ENCODE measurements at places on chromosomes 7 and 10.

- no peak for DNase-seq
Measured at GRCh38 chr7:120181499-120181898, 91.5 kb upstream of the KCND2 start.

DNA sequence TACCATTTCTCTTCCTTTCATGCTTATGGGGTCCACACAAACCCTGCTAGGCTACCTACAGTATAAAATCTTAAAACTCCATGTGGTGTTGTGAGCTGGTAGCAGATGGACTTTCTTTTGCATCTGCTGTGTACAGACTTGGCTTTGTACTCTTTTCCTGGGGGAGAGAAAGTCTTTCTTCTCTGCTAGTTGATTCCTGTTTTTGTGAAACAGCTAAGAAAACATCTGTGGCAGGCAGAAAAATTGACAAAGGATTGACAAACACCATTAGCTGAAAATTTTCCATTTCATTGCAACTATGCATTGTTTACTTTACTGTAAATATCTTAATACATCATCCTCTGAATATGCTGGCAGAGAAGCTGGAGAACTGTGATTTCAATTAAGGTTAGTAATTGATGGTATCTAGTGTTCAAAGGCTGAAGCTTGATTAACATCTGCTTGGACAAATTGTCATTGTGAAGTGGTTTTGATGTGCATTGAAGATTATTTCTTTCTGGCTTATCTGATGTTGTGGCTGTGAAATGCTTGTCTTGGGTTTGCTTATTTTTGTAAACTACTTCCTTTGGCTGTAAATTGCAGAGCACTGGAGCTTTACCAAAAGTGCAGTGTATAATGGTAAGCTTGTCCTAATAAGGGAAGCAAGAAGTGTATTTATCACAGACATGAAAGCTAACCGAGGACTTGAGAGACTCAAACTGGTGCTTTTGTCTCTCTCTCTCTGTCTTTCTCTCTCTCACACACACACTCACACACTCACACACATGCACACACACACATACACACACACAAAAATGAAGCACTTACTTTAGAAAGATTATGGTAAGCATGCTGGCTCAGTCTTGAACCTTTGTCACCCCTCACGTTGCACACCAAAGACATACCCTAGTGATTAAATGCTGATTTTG is at the start of gene FOXP2:
Gene FOXP2, plus strand, starts transcription at position 660 of the 908 bp plus-strand sequence. CDS start 11,697 bp downstream, outside the sequence.
- no peak for DNase-seq

- DNase-seq = no peak
Measured at GRCh38 chr7:116433246-116433645, 66.3 kb upstream of the CAV2 start.

DNA sequence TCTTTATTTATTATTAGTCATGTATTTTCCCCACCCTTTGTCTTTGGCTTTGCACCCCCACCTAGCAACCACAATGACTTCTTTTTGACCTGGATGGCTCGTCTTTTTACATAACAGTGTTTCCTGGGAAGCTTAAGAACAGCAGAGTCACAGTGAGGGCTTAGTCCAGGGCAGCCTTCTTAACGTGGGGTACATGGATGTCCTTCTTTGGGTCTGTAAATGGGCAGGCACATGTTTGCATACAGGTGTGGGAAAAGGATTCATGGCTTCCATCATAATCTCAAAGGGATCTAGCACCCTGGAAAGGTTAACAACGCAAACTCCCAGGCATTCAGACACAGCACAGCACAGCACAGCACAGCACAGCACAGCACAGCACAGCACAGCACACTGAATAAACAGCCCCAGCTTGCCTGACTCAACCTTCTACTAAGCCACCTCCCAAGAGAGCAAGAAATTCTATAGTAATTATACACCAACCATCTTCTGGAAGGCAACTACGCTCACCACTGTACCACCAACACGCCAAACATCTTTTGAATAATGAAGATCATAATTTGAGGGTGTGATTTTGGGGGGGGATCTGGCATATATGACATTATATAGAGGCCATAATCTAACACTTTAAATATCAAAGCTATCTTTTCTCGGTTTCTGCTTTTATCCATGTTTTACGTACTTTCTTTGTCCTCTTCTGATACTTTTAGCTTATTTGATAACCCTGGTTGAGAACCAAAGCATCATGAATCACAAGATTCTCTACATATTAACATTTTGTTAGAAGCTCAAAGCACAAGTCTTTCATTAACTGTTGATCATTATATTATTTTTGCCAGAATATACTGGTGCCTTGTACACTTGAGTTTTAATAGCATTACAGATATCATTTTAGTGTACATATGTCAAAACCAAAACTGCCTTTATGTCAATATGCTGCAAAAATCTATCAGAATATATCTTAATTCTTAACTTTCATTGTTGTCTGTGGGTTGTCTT is 177.2 kb upstream of the KLF14 start:
- DNase-seq = no peak

GRCh38 chr7:155919391-155920067 is 107.3 kb upstream of the SHH start:
- no peak for DNase-seq

DNA sequence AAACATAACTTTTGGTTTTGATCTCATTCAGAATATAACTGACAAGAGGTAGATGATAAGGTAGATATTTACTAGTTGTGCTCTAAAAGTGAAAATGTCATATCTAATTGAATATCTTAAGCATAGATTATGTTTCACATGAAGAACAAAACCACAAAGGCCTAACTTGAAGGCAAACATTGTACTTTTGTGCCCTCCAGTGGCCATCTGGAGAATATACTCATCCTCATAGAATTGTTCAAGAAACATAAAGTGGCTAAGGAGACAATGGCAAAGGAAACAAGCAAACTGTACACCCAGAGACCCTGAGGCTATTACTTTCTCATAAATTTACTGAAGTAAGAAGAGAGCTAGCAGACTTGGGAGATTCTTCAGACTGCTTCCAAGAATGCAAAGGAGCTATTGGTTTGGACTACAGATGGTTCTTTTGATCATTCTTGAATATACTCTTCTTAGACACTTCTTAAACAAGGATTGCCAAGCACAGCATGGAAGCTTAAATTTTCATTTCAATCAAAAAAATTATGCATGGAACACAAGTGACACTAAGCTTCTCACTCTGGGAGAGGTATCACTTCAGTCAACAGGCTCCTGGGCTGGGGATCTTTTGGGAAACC is 98.2 kb upstream of the DKK1 start:
- DNase-seq = no peak

DNA sequence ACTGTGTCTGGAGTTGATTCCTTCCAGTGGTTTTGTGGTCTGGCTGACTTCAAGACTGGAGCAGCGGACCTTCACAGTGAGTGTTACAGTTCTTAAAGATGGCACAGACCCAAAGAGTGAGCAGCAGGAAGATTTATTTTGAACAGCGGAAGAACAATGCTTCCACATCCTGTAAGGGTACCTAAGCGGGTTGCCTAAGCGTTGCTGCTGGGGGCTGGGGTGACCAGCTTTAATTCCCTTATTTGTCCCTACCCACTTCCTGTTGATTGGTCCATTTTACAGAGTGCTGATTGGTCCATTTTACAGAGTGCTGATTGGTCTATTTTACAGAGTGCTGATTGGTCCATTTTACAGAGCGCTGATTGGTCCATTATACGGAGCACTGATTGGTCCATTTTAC is 13.2 kb downstream of the AKR1B15 start:
- DNase-seq = no peak

DNA sequence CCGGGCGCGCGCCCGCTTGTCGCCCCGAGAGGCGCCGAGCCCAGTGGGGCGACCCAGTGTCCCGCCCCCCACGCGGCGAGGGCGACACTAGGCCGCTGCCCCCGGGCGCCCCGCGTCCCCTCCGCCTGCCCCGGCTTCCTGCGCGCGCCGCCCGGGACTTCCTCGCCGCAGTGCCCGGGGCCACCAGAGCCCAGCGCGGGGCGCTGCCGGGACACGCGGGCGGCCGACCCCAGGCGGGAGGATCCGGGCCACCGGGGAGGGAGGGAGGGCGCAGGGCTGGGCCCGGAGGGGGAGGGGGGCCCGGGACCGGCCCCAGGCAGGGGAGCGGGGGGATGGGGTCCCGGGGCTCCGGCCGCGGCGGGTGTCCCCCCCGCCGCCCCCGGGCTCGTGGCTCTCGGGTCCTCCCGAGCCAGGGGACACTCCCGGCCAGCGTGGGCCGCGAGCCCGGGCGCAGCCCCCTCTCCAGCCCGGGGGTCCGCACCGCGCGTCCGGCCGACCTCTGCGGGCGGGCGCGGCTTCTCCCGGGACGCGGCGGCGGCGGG is 435 bp upstream of the PWWP2B start:
- no peak for DNase-seq

DNA sequence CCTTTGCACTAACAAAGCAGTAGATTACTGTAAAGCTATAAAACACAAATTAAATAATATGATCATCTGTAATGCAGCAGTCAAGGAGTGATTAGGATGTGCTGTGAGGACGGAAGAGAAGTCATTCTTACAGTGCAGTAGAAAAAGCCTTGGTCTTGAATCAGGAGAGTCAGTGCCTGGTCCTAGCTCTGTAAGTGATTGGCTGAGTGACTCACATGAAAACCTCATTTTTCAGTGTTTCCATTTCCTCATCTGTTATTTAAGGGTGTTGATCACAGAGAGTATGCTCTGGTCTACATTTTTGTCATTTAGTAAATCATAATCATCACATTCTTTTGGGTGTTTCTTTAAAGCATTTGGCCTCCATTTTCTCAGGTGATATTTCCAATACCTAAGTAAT is 717.8 kb downstream of the LRMDA start:
- no peak for DNase-seq

DNA sequence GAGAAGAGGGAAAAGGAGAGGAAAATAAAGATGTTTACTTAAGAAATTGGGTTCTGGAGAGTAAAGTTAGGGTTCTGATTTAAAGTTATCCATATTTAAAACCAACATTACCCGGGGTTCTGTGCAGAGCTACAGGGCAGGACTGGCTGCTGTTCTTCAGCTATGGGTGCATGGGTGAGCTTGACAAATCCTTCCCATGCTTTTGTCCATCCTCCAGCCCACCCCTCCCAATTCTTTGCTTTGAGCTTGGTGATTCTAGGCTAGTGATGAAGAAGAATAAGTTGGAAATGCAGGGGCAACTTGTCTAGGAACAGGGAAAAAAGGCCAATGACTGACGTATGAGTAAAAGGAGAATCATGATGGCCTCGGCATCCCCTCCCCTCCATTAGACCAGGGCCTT is 636.0 kb downstream of the LRMDA start:
- DNase-seq = no peak

DNA sequence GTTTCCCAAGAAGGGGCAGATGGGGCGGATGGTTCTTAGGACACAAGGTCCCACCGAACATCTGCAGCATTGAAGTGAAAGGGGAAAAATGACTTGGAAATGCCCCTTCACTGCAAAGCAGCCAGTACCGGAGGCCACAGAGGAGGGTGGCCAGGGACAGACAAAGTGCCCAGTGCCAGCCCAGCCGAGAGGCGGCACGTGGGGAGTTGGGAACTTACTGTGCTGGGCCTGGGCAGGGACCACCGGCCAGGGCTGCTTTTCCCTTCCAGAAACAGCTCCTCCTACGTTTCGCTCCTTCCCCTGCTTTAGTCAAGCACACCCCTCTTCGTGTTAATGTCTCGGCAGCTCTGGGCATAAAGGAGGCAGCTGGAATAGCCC is 129.2 kb downstream of the TNS3 start:
- no peak for DNase-seq

GRCh38 chr7:30241767-30242166 is 42.6 kb upstream of the ZNRF2 start:
- no peak for DNase-seq

GRCh38 chr10:83952314-83952713 is 187.0 kb upstream of the GHITM start:
- DNase-seq = no peak

- DNase-seq = no peak
Measured at GRCh38 chr7:99050971-99051370, 92.9 kb downstream of the SMURF1 start.

DNA sequence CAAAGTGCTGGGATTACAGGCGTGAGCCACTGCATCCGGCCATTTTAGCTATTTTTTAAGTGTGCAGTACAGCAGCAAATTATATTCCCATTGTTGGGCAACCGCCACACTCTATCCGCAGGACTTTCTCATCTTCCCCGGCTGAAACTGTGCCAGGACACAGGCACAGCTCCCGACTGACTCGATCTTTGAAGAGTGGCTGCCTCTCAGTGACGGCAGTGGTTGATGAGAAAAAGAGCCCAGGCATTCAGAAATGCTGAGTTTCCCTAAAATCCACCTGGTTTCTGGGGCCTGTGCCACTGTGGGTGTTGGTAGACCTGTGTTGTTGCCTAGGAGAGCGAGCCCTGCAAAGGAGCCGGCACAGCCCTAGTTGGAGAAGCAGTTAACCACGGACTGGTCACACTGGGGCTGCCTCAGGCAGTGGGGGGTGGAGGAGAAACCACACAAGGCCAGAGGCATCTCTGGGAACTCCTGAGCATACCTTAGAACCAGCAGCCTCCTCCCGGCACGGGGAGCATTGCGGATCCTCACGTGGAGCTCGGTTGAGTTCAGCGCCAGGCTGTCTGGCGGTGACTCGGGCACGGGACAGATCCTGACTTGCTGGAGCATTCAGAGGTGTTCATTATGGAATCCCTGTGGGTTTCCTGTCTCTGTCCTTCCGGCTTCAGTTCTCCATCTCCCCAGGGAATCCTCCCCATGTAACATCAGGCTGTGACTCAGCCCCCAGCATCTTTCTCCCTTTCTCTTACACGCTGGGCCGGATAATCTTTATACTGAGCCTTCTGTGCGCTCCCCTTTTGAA is 16.2 kb downstream of the PFKFB3 start:
- DNase-seq = no peak

DNA sequence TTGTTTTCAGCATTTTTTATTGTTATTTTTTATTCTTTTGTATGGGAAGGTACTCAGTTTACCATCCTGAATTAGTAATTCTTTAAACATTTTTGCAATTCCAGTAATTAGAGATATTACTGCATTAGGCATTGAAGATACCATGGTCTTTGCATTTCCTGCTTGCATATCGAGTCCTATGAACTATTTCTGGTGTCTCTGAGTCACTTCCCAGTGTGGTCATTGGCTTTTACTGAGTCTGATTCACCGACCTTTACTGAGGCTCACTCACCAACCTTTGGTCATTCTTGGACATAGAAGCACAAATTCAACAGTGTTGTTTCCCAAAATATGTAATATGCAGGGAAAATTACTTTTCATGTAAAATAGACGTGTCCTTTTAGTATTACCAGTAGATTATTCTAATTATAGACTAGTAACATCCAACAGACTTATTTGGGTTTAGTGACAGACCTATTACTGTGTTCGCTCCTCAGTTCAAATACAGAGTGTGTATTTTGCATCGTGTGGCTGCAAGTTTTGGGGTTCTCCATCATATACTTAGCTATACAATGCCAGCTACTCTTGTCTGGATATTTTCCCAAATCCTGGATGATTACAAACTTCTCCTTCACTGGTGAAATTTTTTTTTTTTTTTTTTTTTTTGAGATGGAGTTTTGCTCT is 180.7 kb upstream of the PRSS1 start:
- no peak for DNase-seq

- DNase-seq = no peak
Measured at GRCh38 chr10:92181575-92181974, 109.3 kb downstream of the CPEB3 start.

GRCh38 chr7:143499246-143499645 is 21.6 kb downstream of the TAS2R41 start:
- DNase-seq = no peak
